ENCODE measurements at places on chromosomes 2 and 18.

DNA sequence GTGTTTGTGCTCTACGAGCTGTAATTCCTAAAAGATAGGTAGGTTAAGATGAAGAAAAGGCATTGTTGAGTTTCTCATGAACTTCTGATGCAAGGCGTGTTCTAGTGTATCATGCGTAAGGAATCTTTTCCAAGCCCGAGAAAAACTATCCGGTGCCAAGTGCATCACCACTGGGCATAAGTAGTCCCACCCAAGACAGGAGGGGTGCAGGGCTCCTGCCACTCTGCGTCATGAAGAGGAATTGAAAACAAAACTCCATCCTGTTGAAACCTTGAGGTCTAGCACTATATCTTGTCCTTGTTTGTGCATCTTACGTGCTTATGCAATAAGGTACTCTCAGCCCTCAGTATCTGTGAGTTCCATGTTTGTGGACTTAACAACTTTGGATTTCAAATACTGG, 45.7 kb downstream of the RAB31 start:
- no peak for DNase-seq

GRCh38 chr2:166764216-166764615, 124.1 kb upstream of the XIRP2 start:
- no peak for DNase-seq

GRCh38 chr2:176156301-176156806, 753 bp upstream of the HOXD3 start:
- no peak for DNase-seq

DNA sequence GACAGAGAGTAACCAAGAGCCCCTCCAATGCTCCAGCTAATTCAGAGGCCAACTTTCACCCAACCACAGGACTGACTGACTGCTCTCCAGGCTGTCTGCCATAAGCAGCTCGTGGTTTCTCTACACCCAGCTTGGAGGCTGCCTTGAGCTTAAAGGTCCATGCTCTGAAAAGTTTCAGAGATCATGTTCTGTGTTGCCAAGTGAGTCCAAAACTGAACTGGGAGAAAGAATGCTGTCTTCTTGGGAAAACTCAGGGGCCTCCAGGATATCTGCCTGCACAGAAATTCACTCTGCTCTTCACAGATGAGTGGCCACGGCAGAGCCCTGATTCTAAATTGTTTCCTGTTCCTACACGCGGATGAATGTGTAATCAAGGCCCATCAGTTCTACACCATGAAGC, 51.1 kb downstream of the LPIN2 start:
- DNase-seq, result no peak

- no peak for DNase-seq
These were observed 4.0 kb upstream of the RMC1 start for GRCh38 chr18:23499291-23499781.

- DNase-seq, result no peak
These were observed 27.4 kb upstream of the SLC3A1 start for GRCh38 chr2:44247924-44248323.

All from anterior cingulate cortex (tissue), 58 donors.